ENCODE measurements at places on chromosomes 13 and 19.

DNA sequence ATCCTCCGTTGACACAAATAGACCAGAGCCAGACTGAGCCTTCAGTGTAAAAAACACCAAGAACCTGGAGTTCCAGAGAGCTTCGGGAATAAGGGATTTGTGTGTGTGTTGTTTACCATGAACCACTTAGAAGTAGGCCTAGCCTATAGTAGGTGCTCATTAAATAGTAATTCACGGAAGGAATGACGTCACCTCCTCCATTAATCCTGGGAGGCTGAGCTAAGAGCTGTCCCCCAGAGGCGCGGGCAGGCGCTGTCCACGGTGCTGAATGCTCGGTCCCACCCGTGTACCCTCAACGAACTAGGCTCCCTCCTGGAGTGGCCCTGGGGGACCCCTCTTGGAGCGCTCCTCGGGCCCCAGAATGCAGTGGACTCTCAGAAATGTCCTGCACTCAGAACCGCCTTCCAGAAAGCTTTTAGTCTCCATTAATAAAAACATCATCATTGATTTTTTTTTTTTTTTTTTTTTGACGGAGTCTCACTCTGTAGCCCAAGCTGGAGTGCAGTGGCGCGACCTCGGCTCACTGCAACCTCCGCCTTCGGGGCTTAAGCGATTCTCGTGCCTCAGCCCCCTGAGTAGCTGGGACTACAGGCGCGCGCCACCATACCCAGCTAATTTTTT is 6.5 kb downstream of the UNC13A start:
- no peak for DNase-seq

GRCh38 chr13:48731001-48731658 is 77.4 kb downstream of the CYSLTR2 start:
- DNase-seq, result no peak

GRCh38 chr13:46544811-46545210 is 8.2 kb upstream of the LRCH1 start:
- DNase-seq, result no peak

GRCh38 chr13:40070357-40070756 is 414.9 kb downstream of the COG6 start:
- peak; percentile 11 for DNase-seq

GRCh38 chr13:90498096-90498495 is 849.4 kb upstream of the MIR17HG start:
- DNase-seq, result no peak

DNA sequence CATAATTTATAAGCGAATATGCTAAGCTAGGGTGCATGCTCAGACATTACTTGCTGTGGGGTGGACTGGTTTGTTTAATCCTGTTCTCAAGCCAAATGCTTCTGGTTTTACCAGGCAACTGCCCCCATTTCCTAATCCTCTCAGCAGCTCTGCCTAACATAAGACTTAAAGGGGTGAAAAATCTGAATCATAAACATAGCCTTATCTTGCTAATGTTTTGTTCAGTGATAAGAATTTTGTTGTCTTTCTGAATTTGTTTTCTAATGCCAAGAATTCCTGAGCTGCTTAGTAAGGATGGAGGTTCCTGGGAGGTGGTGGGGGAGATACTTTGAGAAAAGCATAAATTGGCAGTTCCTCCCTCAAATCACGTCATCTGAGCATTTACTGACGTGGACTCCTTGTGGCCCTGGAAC is 42.7 kb downstream of the ING1 start:
- no peak for DNase-seq

GRCh38 chr13:32121316-32121715 is 89.7 kb downstream of the FRY start:
- DNase-seq, result no peak

DNA sequence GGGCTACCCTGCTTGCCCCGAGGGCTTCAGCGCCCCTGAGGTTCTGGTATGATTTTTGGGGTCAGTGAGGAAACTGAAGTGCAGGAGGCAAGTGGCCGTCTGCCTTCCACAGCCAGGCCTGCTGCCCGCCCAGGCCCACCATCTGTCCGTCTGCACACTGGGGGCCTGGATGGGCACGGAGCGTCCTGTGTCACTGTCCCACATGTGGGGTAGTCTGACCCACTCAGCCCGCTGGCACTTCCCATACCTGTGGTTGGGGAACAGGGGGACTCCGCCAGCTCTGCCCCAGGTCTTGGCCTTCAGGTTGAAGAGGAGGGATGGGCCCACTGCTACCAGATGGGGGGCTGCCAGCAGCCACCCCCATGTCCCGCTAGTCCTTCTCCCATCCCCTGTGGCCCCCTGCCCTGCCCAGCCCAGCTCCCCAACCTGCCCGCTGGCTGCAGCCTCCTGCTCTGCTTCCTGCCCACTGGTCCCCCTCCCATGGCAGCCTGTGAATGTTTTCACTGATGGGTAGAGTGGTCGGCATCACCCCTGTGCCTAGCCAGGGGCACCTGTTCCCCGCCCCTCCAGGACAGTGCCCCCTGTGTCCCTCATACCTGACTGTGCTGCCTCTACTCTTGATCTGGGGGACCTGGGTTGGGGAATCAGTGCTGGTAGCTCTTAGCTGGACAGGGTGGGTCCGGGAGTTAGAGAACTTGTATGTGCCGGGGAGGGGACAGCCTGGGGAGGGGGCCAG is 9.5 kb downstream of the PIAS4 start:
- no peak for DNase-seq

DNA sequence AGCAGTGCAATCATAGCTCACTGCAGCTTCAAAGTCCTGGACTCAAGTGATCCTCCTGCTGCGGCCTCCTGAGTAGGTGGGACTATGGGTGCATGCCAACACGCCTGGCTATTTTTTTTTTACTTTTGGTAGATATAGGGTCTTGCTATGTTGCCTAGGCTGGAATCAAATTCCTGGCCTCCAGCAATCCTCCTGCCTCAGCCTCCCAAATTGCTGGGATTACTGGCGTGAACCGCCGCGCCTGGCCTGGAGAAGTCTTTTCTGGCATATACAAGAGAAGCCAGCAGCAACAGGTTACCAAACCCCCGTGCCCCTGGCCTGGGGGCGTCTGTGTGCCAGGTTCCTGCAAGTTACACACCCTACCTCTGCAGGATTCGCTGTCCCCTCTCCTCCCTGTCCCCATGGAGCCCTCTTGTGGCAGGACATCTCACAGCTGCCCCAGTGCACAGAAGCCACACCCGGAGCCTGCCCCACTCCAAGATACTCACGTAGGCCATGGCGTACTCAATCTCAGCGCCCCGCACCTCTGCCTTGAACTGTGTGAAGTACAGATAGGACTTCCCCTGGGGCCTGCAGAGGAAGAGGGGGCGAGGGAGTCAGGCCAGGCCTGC is 9.9 kb downstream of the MYDGF start:
- DNase-seq, result no peak

DNA sequence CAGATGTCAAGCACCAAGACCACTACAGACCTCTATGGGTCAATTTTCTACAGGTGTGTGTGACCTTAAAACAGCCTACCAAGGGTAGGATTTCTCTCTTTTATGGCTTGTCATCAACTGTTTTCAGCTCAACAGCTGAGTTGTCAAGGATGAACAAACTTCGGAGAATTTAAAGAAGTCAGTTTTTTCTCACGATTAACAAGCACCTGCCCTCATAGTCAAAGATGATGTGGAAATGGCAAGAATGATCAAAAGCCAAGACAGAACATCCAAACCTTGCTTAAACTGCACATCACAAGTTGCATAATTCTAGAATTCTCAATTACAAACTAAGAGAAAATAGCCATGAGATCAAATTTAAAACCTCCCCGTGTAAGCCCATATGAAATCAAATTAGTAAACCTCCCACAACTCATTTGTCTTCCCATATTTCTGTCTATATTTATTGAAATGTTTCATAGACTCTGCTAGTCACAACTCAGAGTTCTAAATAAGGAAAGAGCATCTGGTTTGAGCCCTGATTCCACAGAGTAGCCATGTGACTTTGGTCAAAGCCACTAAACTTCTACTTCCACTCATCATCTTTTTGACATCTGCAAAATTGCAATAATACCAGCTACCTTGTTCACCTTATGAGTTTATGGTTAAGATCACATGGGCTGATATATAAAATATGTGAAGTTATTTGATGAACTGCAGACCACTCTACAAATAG is 521.5 kb upstream of the HTR2A start:
- DNase-seq, result no peak
